ENCODE measurements at places on chromosomes 1 and 21.

DNA sequence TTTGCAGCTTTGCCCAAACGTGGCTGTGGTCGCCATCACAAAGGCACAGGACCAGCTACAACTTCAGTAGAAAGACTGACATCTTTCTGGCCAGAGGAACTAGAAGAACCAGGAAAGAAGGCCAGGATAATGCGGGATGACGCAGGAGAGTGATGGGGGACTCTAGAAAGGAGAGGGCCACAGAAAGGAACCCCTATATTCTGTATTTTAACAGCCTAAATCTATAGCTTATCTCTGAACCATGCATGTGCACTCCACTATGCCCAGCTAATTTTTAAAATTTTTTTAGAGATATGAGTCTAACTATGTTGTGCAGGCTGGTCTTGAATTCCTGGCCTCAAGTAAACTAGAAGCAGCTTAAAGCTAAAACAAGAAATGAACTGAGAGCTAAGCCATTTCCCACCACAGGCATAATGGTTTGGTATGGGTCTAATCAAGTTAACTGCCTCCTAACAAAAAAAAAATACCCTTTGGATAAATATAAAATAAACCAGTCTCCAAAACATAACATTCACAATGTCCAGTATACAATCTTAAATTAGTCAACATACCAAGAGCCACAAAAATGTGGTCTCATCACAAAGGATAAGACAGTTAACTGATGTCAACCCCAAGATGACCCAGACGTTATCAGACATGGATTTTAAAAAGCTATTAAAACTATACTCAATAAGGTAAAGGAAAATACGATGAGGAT, 18.0 kb downstream of the LTN1 start:
- no peak for DNase-seq

GRCh38 chr1:230572121-230573105, 69.9 kb upstream of the COG2 start:
- no peak for DNase-seq

DNA sequence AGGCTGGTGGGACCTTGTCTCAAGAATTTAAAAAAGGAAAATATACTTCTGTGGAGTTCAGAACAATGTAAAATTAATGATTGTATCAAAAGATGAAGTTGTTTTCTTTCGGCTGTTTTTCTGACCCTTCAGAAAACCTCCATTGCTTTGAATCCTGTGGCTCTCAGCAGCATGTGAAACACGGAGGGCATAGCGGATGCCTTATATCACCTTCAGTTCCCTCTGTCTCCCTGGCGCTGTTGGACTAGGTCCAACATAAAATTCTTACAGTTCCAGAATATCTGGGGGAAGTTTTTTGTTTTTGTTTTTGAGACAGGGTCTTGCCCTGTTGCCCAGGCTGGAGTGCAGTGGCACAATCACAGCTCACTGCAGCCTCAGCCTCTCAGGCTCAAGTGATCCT, 7.4 kb downstream of the ZBTB8A start:
- no peak for DNase-seq

- DNase-seq: no peak
Observed at GRCh38 chr1:93347334-93347899, 1.7 kb downstream of the DR1 start.

- peak; percentile 50 for DNase-seq
Observed at GRCh38 chr1:227541796-227542152, 21.6 kb upstream of the ZNF678 start.

GRCh38 chr1:119986007-119986497, 83.4 kb downstream of the NOTCH2 start:
- DNase-seq: no peak

- DNase-seq: no peak
Observed at GRCh38 chr1:94634977-94635416, 93.4 kb upstream of the F3 start.

Data from H9 (cell line).